ENCODE measurements at places on chromosomes 12 and 14.

DNA sequence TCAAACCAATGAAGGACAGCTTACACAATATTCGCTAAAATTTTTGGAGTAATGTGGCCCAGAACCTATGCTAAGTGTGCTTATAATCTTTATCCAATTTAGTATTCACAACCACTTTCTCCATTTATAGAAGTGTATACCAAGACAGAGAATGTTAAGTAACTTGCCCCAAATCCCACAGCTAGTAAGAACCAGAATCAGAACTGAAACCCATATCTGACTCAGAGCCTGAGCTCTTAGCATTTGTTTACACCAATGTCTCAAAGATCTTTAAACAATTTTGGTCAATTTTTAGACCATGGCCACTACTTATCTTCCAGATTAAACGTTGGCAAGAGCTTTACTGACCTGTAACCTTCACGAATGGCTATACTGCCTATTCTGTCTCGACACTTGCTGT lies 53.0 kb downstream of the PAPLN start:
- DNase-seq: no peak

GRCh38 chr12:104721039-104721405 lies 237.1 kb downstream of the SLC41A2 start:
- no peak for DNase-seq

GRCh38 chr14:77003960-77004710 lies 24.4 kb downstream of the IRF2BPL start:
- DNase-seq: no peak

GRCh38 chr14:44211718-44212117 lies 295.4 kb downstream of the FSCB start:
- DNase-seq: no peak

- DNase-seq: no peak
Observed at GRCh38 chr12:42794806-42795205, 205.3 kb upstream of the PRICKLE1 start.

DNA sequence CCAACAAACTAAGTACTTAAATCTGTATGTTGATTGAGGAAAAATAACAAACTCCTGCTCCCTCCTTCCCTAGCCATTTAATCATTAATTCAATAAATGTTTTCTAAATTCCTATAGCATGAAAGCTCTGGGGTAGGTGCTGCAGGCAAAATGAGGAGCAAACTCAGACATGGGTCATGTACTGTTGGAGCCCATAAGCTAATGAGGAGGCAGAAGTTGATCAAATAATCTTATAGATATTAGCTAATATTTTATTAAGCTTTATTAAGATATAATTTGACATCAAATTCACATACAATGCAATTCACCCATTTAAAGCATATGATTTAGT lies 70.6 kb downstream of the SYNE2 start:
- DNase-seq: no peak

- DNase-seq: no peak
Observed at GRCh38 chr14:34128665-34129064, 177.8 kb upstream of the EGLN3 start.

DNA sequence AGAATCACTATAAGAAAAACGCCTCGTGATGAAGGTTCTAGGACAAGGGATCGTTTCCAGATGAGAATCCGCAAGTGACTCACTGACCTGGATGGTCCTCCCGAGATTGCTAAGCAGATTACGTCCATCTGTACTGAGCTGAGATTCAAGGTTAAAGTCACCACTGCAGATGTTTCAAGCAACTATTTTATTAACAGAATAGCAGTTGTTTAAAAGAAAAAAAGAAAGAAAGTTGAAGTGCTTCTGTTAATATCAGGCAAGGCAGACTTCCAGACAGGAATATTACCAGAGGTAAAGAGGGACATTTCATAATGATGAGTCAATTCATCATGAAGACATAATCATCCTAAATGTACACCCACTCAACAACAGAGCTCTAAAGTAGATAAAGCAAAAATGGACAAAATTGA lies 17.9 kb downstream of the PXN start:
- DNase-seq: no peak

- DNase-seq: no peak
Observed at GRCh38 chr12:92186038-92186470, 40.4 kb upstream of the BTG1 start.

DNA sequence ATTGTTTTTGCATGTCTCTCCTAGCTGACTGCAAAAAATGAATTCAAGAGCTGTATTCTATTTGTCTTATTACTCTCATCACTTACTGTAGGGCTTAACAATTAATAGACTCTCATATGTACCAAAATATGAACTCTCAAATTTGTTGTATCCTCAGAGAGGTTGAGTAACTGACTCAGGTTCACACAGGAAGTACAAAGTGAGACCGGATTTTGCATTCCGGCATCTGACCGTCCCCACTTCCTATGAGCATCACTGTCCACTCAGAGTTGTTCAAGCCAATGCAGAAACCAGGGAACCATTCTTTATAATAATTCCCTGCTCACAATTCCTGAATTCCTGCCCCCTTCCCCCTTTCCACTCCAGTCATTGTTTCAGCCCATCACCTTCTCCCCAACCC lies 113.3 kb upstream of the AMIGO2 start:
- DNase-seq: no peak

DNA sequence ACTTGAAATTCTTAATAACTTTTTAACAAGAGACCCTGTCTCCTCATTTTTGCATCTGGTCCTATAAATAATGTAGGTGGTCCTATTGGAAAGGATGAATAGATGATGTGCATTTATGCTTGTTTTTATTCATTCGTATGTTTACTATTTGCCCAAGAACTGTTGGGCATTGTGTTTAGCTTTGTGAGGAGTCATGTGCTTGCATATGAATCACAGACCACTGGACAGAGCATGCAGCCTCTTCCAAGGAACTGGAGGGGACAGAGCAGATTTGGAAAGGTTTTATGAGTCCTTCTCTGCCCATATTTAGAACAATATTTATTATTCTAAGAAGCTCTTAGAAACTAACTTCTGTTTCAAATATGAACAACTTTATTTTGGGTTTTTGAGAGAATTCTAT lies 414.0 kb downstream of the SOX5 start:
- no peak for DNase-seq

- DNase-seq: no peak
Observed at GRCh38 chr14:80977221-80977620, 21.8 kb downstream of the TSHR start.

DNA sequence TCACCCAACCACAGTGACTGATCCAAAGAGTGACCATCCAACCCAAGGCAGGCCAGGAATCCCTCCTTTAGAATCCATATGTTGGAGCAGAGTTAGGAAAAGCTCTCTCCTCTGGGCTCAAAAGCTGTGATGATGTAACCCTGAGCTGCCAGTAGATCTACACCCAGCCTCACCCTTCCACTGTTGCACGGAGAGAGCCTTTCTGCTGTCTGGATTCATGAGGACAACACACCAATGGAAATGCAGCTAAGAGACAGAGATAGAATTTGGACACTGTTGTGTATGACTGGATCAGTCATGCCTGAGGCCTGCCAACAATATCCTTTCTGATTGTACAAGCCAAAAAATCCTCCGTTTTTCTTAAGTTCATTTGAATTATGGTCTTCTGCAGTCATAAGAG lies 4.4 kb upstream of the OR6J1 start:
- no peak for DNase-seq

All from AML-193 (cell line).